Activated B cell treated with CpG ODN at 0.5 μM for 24 hours (primary cell): ENCODE measurements at places on chromosomes 2 and 18. TPM values are rescaled to one million over a fixed set of nuclear protein-coding genes. Genes with fewer than 3 reads are reported as not detected.

Gene GPR17
- total RNA-seq, result not detected in 2 replicates

Gene HAAO
- 11.4 TPM in 2 replicates for total RNA-seq

Gene VIT
- not detected in 2 replicates for total RNA-seq

Gene SERPINB11
- total RNA-seq, result not detected in 2 replicates

Gene ALK
- not detected in 2 replicates for total RNA-seq

Gene NEU4
- 0.10 and 0.31 TPM in 2 replicates for total RNA-seq

- no peaks in the 10 kb centered on the region for H3K27me3 ChIP-seq
- DNase-seq, result no peak
- no peaks in the 10 kb centered on the region for H3K4me1 ChIP-seq
- no peaks in the 10 kb centered on the region for H3K36me3 ChIP-seq
Observed at GRCh38 chr2:193517615-193518014, 1322.9 kb upstream of the TMEFF2 start.

DNA sequence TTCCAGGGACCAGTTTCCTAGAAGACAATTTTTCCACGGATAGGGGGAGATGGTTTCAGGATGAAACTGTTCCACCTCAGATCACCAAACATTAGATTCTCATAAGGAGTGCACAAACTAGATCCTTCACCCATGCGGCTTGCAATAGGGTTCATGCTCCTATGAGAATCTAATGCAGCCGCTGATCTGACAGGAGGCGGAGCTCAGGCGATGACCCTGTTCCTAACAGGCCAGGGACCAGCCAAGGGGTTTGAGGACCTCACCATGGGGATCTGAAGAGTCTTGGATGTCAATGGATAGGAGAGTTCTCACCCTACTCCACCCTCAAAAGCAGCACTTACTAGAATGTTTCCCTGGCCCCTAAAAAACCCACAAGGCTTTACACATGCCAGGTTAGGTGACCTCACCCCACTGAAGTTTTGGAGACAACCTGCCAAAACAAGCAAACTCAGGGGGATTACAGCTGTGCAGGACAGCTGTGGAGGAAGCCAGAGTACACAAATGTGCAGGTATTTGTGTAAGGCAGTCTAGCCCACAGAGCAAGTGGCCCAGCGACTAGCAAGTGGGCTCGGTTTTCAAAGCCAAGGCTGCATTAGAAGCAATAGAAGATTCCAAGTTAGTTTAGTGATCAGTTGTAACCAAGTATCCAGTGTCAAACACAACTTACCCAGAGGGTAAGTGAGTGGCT is 3.9 kb downstream of the EVA1A start:
- no peaks in the 10 kb centered on the region for H3K36me3 ChIP-seq
- no peak for DNase-seq
- H3K27me3 ChIP-seq, result peaks cover 40% of the 10 kb centered on the region

GRCh38 chr2:39516347-39517101 is 79.4 kb upstream of the MAP4K3 start:
- no peaks in the 10 kb centered on the region for H3K36me3 ChIP-seq
- no peaks in the 10 kb centered on the region for H3K27me3 ChIP-seq
- H3K27ac ChIP-seq, result no peak overlapping the region
- no peak overlapping the region for H3K4me3 ChIP-seq
- no peak for DNase-seq

GRCh38 chr2:183937220-183937619 is 661.1 kb upstream of the ZNF804A start:
- DNase-seq, result no peak
- no peak overlapping the region for H3K27ac ChIP-seq
- H3K4me1 ChIP-seq, result no peaks in the 10 kb centered on the region

DNA sequence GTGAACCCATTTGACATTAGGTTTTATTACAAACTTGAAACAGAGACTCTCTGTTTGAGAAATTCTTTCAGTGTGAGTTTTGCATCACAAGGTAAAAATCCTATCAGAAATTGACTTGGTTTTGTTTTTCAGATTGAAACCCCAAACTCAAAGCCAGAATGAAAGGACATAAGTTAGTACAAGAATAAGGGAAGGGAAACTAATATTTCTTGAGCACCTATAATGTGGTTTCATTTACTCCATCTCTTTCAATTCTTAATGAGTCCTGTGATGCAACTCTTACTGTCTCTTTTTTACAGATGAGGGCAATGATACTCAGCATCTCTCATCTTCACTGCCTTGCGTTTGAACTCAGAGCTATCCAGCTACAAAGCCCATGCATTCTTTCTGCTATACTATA is 210.0 kb upstream of the SIX3 start:
- H3K27ac ChIP-seq, result no peak overlapping the region
- no peaks in the 10 kb centered on the region for H3K27me3 ChIP-seq
- H3K36me3 ChIP-seq, result peaks cover 3% of the 10 kb centered on the region
- no peak overlapping the region for H3K4me3 ChIP-seq
- peaks cover 6% of the 10 kb centered on the region for H3K4me1 ChIP-seq
- DNase-seq, result no peak

GRCh38 chr18:26928670-26929313 is 63.3 kb upstream of the AQP4 start:
- H3K36me3 ChIP-seq, result no peaks in the 10 kb centered on the region
- H3K27ac ChIP-seq, result no peak overlapping the region
- no peak for DNase-seq
- no peaks in the 10 kb centered on the region for H3K4me1 ChIP-seq
- H3K27me3 ChIP-seq, result no peaks in the 10 kb centered on the region

GRCh38 chr2:20555954-20556353 is 94.9 kb downstream of the HS1BP3 start:
- H3K27ac ChIP-seq, result no peak overlapping the region
- no peak overlapping the region for H3K4me3 ChIP-seq
- DNase-seq, result no peak
- H3K4me1 ChIP-seq, result peaks cover 3% of the 10 kb centered on the region
- H3K27me3 ChIP-seq, result peaks cover 6% of the 10 kb centered on the region

GRCh38 chr2:239712755-239713154 is 311.9 kb upstream of the HDAC4 start:
- no peak overlapping the region for H3K27ac ChIP-seq
- H3K27me3 ChIP-seq, result peaks cover 10% of the 10 kb centered on the region
- H3K4me3 ChIP-seq, result no peak overlapping the region
- no peak for DNase-seq

DNA sequence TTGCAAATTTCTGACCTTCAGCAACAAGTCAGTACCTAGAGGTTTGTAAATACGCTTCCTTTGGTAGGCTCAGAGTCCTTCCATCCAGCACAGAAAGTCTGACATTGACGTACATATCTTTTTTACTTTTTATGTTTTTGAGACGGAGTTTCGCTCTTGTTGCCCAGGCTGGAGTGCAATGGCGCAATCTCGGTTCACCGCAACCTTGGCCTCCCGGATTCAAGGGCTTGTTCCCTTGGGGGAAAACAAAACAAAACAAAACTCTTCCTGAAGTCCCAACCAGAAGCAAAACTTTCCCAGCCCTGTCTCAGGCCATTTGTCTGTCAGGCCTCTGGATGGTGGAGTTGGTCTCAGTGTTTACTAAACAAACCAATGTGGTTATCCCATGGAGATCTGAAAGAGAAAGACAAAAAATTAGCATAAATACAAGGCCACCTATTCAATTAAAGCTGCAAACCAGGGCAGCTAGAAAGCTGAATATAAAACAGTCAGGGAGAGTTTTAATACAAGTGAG is 29.6 kb upstream of the ATL2 start:
- H3K36me3 ChIP-seq, result no peaks in the 10 kb centered on the region
- H3K4me1 ChIP-seq, result peaks cover 22% of the 10 kb centered on the region
- no peaks in the 10 kb centered on the region for H3K27me3 ChIP-seq
- no peak overlapping the region for H3K4me3 ChIP-seq
- no peak for DNase-seq

- no peak overlapping the region for H3K4me3 ChIP-seq
- no peak overlapping the region for H3K27ac ChIP-seq
- no peaks in the 10 kb centered on the region for H3K27me3 ChIP-seq
- H3K36me3 ChIP-seq, result no peaks in the 10 kb centered on the region
- DNase-seq, result no peak
Observed at GRCh38 chr18:8139891-8140406, 469.3 kb upstream of the RAB12 start.

DNA sequence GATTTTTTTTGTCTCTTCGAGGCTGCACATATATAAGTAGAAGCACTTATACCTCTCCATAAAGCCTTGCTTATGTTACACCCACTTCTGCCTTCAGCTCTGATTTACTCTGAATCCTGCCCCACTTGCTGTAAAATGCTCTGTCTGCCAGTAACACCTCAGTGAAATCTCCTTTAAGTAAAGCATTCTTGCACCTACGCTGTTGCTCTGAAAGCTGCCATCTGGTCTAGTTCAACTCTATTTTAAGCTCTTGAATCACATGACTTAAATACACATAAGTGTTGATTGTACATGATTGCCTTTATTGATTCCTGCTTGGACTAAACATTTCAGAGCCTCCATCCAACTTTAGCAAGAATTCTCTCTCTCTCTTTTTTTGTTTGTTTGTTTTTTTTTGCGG is 609.0 kb upstream of the CELF4 start:
- H3K4me1 ChIP-seq, result no peaks in the 10 kb centered on the region
- no peak overlapping the region for H3K27ac ChIP-seq
- no peak overlapping the region for H3K4me3 ChIP-seq
- DNase-seq, result no peak

DNA sequence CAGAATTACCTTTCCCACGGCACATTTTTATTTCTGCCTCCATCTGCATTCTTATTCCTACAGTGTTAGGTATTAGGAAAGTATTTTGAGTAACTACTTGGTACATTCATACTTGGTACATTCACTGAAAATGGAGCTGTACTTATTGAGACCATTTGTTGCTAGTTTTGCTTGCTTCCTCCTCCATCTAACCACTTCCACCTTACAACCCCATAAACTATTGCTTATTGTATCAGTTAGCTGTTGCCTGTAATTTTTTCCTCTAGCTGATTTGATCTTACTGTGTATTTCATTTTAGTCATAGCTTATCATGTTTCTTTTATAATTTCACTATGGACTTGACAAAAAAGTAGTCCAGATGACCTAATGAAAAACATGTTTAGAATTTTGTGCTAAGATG is 50.7 kb downstream of the AFTPH start:
- H3K27ac ChIP-seq, result no peak overlapping the region
- DNase-seq, result no peak
- peaks cover 3% of the 10 kb centered on the region for H3K4me1 ChIP-seq
- no peaks in the 10 kb centered on the region for H3K27me3 ChIP-seq
- peaks cover 78% of the 10 kb centered on the region for H3K36me3 ChIP-seq

GRCh38 chr2:177088529-177088928 is 124.1 kb upstream of the HNRNPA3 start:
- no peak overlapping the region for H3K4me3 ChIP-seq
- no peaks in the 10 kb centered on the region for H3K4me1 ChIP-seq
- H3K36me3 ChIP-seq, result no peaks in the 10 kb centered on the region

- DNase-seq, result no peak
- H3K4me1 ChIP-seq, result no peaks in the 10 kb centered on the region
- no peak overlapping the region for H3K27ac ChIP-seq
- no peak overlapping the region for H3K4me3 ChIP-seq
- no peaks in the 10 kb centered on the region for H3K36me3 ChIP-seq
Observed at GRCh38 chr2:140567734-140568133, 1563.1 kb downstream of the LRP1B start.

DNA sequence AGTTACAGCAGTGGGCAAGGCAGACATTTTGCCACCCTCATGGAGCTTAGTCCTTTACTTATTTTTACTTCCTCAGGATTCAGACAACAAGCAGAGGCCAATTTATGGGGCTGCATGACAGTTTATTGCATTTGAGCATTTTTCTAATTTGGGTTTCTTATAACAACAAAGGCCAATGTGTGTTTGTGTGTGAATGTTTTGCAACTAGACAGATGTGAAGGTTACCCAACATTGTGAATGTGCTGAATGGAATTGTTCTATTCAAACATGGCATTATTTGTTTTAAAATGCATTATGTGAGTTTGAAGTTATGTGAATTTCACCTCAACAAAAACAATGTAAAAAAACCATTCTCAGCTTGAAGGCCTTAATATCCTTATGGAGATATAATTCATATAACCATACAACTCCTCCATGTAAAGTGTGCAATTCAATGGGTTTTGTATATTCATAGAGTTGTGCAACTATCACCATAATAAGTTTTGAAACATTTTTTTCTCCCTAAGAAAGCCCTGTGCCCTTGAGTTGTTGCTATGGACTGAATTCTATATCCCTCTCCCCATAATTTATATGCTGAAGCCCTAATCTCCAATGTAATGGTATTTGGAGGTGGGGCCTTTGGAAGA is 57.3 kb downstream of the CCDC195 start:
- no peak overlapping the region for H3K4me3 ChIP-seq
- H3K27me3 ChIP-seq, result no peaks in the 10 kb centered on the region
- H3K36me3 ChIP-seq, result peaks cover 7% of the 10 kb centered on the region
- no peak for DNase-seq
- H3K4me1 ChIP-seq, result peaks cover 12% of the 10 kb centered on the region
- no peak overlapping the region for H3K27ac ChIP-seq

DNA sequence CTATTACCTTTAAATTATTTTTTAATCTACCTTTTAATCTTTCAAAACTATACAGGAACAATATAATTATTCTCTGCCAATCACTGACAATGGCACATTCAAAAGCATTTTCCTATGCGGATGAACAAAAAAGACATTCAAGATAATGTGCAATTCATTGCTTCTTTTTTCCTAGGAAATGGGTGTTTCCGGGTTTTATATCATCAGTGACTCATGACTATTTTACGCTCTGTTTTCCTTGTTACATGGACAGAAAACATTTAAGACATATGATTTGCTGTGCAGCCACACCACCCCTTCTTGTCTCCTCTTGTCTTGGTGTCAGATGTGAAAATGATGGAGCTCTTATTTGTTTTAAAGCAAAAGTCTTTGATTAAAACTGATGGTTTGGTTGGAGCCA is 184.7 kb upstream of the LINC00305 start:
- H3K4me3 ChIP-seq, result no peak overlapping the region
- no peak overlapping the region for H3K27ac ChIP-seq
- DNase-seq, result no peak
- H3K4me1 ChIP-seq, result no peaks in the 10 kb centered on the region
- no peaks in the 10 kb centered on the region for H3K36me3 ChIP-seq
- no peaks in the 10 kb centered on the region for H3K27me3 ChIP-seq

DNA sequence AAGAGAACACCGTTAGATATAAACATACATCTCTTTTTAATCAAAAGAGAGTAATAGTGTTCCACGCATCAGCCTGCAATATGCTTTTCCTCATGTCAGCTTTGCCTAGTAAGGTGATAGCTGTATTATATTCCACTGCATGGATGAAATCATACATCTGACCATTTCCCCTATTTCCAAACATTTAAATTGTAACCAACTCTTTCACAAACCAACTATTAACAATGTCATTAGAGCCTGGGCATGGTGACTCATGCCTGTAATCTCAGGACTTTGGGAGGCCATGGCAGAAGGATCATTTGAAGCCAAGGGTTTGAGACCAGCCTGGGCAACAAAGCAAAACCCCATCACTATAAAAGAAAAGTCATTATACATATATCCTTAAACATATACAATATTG is 284.8 kb downstream of the BCL11A start:
- H3K36me3 ChIP-seq, result no peaks in the 10 kb centered on the region
- no peak overlapping the region for H3K4me3 ChIP-seq
- H3K27me3 ChIP-seq, result no peaks in the 10 kb centered on the region
- H3K27ac ChIP-seq, result no peak overlapping the region
- DNase-seq, result no peak
